ENCODE measurements at places on chromosomes 2 and 18.

DNA sequence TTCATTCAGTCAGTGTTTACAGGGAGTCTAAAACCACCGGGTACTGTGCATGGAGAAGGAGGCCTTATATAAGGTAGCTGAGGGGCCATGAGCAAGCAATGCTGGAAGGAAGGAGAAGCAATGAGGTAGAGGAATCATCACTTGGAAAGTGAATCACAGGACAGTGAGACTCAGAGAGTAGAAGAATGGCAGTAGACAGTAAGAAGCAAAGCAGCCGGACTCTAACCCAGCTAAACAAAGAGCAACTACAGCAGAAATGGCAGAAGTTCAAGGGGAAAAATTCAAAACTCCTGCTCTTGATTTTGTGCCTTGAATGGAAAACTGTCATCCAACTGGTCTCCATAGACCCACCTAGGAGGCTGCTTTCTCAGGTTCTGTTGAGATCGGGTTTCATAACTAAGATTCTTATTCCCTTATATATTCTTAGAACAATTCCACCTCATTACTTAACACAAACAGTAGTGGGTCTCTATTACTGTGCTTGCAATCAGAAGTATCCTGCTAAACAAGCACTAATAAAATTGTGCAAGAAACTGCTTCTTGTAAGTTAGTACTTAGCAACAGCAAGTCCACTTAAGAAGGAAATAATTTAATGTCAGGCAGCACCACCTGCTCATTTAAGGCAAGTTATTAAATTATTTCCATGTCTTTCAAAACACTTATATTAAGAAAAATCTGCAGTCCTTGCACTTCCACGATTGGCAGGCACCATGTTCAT, 68.0 kb downstream of the RBMS1 start:
- no peak for DNase-seq

DNA sequence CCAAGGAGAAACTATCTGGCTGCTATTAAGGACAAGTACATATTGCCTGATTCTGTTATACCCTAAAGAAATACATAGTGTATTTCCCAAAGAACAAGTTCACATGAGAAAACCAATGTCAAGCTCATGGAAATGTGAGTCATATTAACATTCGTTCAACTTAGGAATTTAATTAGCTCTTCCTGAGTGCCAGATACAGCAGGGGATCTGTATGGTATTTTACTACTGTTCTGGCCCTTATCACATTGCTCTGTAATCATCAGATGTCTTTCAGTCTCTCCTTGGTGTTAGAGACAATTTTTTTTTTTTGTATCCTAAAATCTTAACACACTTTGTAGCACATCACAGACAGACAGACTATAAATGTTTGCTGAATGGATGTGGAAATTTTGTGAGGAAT, 395.0 kb upstream of the CRIM1 start:
- DNase-seq, result no peak

GRCh38 chr2:107545851-107546250, 280.8 kb upstream of the RGPD4 start:
- no peak for DNase-seq

DNA sequence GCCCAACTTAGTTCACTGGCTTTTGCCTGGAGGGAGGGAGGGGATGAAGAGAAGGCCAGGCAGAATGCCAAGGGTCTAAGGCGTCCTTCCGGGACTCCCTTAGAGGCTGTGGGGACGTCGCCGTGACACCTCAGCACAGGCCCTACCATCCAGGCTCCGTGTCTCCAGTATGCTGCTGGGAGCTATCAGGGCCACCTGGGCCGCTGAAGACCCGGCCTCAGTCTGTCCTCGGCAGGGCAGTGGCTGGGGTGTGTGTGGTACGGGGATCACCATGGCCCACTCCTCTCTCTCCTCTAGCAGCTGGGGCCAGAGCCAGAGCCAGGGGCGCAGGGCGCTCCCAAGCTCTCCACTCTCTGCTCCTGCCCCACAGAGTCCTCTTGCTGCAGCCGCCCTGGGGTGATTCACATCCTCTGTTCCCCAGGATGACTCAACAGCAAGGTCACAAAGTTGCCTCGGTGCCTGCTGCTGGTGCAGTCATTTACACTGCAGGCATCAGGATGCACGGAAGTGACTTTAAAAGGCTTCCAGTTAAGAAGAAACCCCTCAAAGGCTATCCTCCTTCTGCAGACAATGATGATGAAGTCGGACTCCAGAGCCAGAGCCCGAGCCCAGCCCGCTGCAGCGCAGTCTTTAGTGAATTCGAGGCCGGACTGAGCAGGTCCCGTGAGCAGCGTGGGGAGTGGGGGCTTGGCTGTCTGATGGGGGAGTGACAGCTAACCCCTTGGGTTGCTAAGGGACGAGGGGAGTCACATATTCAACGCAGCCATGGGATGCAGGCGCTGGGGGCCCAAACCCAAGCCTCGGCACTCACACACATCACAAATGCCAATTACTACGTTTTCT, 31.9 kb downstream of the SNORC start:
- peak; percentile 57 for DNase-seq

DNA sequence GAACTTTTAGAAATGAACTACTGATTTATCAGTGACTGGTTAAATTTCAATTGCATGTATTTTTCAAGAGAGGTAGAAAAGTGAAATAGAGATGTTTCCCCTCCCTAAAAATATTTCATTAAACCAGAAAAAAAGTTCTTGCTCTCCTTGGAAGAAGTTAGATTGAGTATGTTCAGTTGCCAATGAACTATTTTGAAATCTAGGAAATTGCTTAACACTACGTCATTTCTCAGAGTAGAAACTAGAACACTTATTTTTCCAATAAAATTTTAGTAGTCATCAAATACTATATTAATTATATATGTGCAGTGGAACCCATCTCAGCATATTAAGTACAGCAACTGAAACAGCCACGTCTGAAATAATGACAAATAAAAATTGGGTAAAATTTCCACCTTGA, 51.8 kb upstream of the STAT1 start:
- no peak for DNase-seq

GRCh38 chr18:27185025-27185763, at the start of gene CHST9:
CHST9 (minus strand) TSS chr18:27185308; CDS start chr18:27142809, 42,499 bp downstream.
- no peak for DNase-seq

GRCh38 chr18:49464718-49465598, 4.5 kb upstream of the DYM start:
- DNase-seq, result peak; percentile 75

GRCh38 chr2:190927301-190927700, 46.7 kb downstream of the GLS start:
- DNase-seq, result no peak

GRCh38 chr2:118593257-118593656, 254.2 kb downstream of the EN1 start:
- no peak for DNase-seq

- no peak for DNase-seq
These were observed 119.5 kb upstream of the SALL3 start for GRCh38 chr18:78860117-78860516.

GRCh38 chr18:77407733-77408132, 158.1 kb downstream of the GALR1 start:
- no peak for DNase-seq

DNA sequence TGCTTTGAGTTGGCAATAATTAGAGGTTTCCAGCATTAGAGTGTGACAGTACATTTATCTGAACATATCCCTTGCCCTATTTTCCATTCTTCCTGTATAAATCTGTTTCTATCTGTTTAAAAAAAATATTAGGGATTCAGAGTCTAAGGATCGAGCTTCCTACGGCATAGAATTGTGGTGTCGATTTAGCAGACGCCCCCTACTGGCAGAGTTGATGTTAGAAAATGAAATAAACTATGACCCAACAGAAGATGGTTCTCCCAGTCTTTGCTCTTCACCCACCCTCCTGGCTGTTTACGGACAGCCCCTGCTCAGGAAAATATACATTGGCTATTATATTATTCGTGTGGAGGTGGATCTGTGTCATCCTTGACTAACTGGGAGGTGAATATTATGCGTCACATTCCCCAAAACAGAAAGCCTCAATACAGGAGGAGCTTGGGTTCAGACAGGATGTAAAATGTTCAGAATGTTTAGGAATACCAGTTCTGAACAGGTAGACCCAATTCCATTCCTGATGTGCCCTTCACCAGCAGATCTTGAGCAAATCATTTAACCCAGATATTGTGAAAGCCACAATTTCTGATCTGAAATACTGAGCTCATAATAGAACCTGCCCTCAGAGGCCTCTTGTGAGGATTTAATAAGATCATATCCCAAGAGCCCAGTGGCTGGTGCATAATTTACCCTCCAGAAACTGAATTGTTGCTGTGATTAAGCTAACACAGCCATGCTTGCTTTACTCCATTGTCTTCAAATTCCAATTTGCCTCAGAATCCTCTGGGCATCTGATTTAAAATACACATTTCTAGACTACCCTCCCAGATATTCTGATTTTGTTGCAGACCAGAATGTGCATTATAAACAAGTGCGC, 10.8 kb upstream of the ERMN start:
- peak; percentile 88 for DNase-seq

- no peak for DNase-seq
These were observed 11.0 kb upstream of the UBE2F start for GRCh38 chr2:237955640-237956401.

- no peak for DNase-seq
These were observed 805 bp downstream of the SNORC start for GRCh38 chr2:232870766-232871371.

DNA sequence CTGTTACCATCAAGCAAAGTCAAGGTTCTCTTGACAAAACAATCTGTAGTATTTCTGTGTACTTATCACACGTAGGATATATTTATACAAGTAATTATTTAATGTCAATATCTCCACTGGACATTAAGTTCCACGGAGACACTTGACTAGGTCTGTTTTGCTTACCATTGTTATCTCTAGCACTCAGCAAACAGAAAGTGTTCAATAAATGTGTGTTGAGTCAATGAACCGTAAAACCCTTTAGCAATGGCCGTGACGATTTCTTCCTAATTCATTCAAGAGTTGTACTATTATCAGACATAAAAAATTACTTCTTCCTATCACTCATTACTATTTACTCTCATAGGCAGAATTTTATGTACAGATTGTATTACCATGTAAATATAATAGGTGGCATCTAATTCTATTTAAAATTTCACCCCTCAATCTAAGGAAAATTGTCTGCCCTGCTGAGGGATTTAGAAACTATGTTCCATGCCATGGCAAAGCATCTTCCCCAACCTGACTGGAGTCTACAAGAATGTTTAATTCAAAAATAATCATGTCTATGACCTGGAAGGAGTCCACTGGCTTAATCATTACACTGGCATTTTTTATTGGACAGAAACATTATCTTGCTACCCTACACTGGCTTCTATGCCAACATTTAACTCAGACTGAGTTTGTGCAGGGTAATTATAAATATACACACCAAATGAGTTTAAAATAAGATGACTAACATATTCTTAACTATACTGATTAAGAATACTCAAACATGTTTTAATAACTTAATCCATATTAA, 301.9 kb downstream of the ZEB2 start:
- no peak for DNase-seq

DNA sequence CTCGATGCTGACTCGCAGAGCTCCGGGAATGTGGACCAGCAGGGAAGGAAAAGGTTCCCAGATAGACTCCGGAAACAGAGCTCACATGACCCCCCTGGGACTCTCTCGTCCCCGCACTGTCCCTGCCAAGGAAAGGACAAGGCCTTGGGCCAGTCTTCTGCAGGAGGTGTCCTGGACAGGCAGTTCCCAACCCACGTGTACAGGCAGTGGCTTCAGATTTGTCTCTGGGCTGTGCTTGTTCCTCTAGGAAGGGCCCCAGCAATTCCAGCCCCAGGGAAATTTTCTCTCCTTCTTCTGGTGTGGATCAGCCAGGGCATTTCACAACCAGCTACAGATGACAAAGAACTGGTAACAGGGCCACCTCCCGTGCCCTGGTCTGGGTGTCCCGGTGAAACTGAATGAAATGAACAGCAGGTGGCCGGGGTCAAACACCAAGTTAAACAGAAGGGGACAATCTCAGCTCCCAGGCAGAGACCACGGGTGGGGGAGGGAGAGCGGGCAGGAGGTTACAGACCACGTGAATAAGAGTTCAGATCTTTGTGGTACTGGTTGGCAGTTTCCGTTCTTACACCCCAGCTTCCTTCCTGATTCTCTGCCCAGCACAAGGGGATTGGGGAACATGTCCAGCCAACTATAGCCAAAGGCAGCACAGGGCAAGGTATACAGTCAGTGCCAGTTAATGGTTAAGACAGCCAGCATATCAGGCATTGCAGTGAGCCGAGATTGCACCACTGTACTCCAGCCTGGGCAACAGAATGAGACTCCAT, 52.2 kb upstream of the CAB39 start:
- DNase-seq, result peak; percentile 67

DNA sequence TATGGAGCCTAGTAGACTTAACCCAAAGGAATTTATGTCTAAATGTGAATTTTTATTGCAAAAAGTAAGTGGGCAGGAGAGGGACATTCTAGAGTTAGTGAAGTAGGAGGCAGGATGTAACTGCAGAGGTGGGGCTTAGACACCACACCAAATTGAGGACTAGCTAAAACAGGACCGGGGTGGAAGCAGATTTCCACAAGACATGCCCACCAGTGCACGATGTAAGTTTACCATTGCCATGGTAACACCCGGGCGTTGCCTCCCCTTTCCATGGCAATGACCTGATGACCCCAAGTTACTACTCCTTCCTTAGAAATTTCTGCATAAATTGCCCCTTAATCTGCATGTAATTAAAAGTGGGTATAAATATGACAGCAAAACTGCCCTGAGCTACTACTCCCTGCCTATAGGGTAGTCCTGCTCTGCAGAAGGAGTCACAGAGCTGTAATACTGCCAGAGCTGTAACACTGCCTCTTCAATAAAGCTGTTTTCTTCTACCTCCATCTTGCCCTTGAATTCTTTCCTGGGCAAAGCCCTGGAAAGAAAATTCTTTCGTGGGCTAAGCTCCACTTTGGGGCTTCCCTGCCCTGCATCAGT, 509.7 kb downstream of the ERBB4 start:
- no peak for DNase-seq

DNA sequence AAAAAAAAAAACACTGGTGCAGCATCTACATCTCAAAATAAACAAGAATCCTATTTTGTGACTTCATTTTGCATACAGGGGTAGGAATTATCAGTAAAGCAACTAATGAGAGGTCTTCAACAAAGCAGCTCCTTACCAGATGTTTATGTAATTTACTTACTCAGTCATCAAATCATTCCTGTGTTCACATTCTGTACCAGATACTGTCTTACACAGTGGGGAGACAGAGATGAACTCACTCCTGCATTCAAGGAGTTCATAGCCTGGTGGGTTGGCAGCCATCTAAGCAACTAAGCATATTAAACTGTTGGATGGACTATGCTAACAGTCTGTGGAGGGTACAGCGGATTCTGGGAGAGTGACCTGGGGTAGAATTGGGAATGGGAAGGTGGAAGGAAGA, 169.0 kb downstream of the OSR1 start:
- DNase-seq, result no peak

DNA sequence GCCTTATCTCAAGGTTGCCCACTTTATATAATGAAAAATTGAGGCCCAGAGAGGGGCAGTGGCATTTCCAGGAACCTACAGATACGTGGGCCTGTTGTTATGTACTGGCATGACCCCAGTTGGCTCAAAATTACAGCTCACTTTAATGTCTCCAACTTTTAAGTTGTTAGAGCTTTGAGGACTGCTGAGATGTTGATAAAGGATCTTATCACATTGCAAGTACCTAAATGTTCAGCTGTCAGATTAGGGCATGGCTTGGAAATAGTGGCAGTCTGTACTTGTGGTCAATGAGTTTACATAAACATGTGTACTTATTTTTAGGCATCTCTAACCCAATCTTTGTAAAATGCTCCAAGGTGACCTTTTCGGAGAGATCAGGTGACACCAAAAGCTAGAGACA, 14.6 kb downstream of the SLC4A5 start:
- no peak for DNase-seq

- no peak for DNase-seq
These were observed 92.8 kb downstream of the COLEC12 start for GRCh38 chr18:407626-408224.
